ENCODE measurements at places on chromosomes 4 and X.

DNA sequence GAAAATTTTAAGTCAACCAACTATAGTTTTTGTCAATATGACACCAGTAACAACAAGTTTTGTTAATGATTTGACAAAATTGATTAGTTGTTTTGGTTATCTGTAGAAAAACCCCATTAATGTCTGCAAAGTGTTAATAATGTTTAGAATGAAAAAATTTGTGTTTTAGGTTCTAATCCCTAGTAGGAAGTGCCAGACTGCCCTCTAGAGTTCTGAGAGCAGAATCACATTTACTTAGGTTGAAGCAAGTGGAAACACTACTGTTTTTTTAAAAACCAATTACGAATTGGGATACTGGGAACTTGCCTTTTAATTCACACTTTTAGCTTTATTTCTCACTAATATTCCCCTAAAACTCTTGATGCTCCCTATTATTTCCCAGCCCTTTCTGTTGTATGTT lies 101.1 kb upstream of the CYLC1 start:
- no peak for DNase-seq
- no peak overlapping the region for H3K4me3 ChIP-seq
- H3K36me3 ChIP-seq: no peaks in the 10 kb centered on the region
- H3K4me1 ChIP-seq: no peaks in the 10 kb centered on the region

DNA sequence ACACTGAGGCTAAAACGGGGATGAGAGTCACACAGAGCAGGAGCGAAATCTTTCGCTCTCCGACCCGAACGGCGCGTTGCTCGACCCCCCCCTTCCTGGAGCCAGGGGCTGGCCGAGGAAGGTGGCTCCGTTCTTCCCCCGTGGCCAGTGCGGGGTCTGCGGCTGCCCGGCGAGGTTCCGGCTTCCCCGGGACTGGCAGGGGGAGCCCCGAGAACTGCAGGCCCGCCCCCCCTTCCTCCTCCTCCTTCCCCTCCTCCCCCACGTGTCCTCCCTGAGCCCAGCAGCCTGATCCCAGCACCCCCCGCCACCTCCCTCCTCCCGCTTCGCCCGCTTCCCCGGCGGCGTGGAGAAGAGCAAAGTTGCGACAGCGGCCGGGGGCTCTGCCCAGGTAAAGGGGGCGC lies 2.4 kb upstream of the BCORL1 start:
- no peak overlapping the region for H3K27ac ChIP-seq
- no peak overlapping the region for H3K4me3 ChIP-seq
- no peaks in the 10 kb centered on the region for H3K36me3 ChIP-seq

GRCh38 chr4:158121161-158121579 lies 51.7 kb downstream of the GASK1B start:
- no peaks in the 10 kb centered on the region for H3K4me1 ChIP-seq
- no peak overlapping the region for H3K27ac ChIP-seq
- H3K36me3 ChIP-seq: no peaks in the 10 kb centered on the region

DNA sequence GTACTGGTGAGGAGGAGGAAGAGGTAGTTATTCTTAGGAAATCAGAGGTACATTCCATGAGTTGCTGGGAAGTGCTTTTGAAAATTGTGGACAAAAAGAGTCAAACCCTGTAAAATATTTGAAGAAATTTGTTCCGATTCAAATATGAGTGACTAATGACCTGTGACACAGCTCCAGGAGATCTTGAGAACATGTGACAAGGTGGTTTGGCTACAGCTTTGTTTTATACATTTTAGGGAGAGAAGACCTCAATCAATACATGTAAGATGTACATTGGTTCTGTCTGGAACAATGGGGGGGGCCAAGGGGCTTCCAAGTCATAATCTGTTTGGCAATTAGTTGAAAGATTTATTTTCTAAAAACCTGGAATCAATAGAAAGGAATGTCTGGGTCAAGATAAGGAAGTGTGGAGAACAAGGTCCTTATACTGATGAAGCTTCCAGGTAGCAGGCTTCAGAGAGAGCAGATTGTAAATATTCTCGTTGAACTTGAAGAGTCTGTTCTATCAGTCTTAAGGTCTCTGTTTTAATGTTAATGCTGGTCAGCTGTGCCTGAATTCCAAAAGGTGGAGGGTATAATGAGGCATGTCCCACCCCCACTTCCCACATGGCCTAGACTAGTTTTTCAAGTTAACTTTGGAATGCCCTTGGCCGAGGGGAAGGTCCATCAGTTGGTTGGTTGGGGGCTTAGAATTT lies 15.5 kb upstream of the DAPP1 start:
- no peak overlapping the region for H3K4me3 ChIP-seq
- no peaks in the 10 kb centered on the region for H3K36me3 ChIP-seq
- no peaks in the 10 kb centered on the region for H3K4me1 ChIP-seq
- DNase-seq: no peak
- H3K27ac ChIP-seq: no peak overlapping the region

DNA sequence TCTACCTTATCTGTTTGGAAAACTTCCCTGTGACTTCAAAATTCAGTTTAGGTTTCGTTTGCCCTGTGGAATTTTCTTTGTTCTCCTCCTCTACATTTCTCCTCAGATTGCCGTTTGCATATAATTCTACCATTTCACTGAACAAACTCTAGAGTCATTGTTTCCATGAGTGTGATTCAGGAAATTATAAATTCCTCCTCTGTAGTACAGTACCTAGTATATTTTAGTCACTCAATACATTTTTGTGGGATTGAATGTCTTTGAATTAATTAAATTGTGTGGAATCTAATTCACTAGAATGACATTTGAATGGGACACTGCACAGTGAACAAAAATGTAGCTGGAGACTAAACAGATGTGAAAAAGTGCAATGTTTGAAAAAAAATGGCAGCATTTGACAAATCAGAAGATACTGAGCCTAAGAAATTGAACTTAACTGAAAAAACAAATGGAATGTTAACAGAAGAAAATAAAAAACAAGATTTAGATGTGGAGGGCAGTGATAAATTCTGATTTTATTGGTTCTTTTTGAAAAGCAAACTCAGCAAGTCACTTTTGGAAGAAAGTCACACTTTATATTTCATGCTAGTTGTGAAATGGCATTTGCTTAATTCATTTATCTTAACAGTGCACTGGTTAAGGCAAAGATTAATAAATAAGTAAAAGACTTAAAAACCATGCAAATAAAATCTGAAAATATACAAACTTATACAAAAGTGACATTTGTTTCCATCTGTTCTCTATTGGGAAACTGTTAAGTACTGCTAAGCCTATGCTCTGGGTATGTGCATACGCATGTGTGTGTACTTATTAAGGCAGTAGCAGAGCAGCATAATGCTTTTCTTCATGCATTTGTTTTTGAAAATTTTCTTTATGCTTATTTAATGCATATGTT lies 512.3 kb downstream of the FAT4 start:
- no peak overlapping the region for H3K27ac ChIP-seq
- H3K4me3 ChIP-seq: no peak overlapping the region
- no peak for DNase-seq

DNA sequence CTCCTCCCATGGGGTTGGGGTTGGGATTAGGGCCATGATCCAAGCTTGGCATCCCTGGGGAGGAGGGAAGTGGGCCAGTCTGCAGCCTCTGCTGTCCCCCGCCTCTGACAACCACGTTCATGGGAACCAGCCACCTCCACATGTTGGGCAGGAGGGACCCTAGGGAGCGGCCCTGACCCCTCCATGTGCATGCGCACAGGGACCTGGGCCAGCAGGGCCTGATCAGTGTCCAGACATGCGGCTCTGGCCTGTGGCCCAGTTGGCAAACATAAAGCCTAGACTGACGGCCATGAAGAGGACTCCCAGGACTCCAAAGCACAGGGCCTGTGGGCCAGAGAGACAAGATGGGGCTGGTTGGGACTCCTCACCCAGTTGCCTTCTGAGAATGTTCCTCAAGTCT lies 11.3 kb downstream of the SLC38A5 start:
- H3K4me3 ChIP-seq: no peak overlapping the region
- no peaks in the 10 kb centered on the region for H3K27me3 ChIP-seq
- H3K36me3 ChIP-seq: peaks cover 14% of the 10 kb centered on the region
- H3K4me1 ChIP-seq: peaks cover 9% of the 10 kb centered on the region

GRCh38 chrX:46620505-46620904 lies 46.9 kb downstream of the CHST7 start:
- H3K4me1 ChIP-seq: no peaks in the 10 kb centered on the region
- H3K4me3 ChIP-seq: no peak overlapping the region
- H3K27me3 ChIP-seq: no peaks in the 10 kb centered on the region

DNA sequence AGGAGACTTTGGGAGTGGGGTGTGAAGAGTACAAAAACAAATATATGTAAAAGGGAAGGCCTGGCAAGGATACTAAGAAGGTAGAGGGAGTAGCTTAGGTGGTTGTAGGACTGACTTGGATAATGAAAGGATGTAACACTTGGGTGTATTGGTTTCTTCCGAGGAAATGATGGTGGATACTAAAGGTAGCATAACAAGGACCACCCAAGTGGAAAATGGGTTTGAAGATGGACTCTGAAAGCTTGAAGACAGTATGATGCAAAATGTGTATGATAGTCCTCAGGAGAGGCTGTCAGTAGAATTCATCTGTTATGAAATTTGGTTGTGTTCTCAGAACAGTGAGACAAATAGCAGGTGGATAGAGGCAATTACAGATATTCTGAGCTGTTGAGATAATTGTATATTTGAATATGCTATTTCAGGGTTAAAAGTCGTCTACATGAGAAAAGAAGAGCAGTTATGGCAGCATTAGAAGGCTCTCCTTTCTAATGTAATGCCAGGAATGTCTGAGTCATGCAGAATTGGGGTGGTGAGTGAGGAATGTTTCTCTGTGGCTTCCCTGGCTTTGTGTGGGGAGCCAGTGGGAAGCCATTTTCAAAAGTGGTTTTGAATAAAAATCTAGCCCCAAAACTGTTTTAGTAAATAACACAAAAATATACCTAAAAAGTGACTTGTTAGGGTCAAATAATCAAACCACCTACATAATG lies 75.6 kb downstream of the FHIP1A start:
- H3K27ac ChIP-seq: peak overlapping the region; percentile 16
- H3K36me3 ChIP-seq: no peaks in the 10 kb centered on the region
- H3K4me3 ChIP-seq: no peak overlapping the region
- H3K4me1 ChIP-seq: peaks cover 19% of the 10 kb centered on the region

DNA sequence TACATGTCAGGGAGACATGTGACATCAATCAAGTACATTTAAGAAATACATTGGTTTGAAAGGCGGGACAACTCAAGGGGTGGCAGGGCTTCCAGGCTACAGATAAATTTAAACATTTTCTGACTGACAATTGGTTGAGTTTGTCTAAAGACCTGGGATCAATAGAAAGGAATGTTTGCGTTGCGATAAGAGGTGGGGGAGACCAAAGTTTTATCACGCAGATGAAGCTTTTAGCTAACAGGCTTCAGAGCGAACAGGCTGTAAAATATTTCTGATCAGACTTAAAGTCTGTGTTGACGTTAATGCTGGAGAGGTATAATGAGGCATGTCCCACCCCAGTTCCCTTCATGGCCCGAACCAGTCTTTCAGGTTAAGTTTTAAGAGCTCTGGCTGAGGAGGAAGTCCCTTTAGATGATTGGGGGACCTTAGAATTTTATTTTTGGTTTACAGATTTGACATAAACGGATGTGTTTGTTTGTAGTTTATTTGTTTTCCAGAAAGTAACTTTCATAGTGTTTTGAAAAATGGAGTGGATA lies 346.7 kb upstream of the RASGEF1B start:
- H3K4me3 ChIP-seq: no peak overlapping the region
- no peak for DNase-seq
- no peak overlapping the region for H3K27ac ChIP-seq

- no peak for DNase-seq
- no peak overlapping the region for H3K27ac ChIP-seq
- H3K36me3 ChIP-seq: no peaks in the 10 kb centered on the region
- H3K4me3 ChIP-seq: no peak overlapping the region
Observed at GRCh38 chr4:105067946-105068345, 78.7 kb upstream of the TET2 start.

DNA sequence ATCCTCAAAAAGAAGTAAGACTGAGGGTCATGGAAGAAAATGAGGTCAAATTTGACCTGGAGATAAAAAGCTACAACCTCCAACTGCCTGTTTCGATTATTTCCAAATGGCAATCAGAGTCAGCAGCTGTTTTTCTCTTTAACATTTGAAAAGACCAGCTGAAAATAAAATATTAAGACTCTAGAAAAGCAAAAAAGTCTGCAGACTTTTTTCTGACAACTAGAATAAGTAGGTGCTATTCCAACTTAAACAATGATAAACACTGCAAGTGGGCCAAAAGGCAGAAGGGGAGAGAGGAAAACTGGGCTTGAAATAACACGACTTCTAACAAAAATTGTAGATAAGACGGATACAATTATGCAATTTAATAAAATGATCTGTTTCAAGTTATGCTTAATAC lies 110.4 kb downstream of the LRBA start:
- no peaks in the 10 kb centered on the region for H3K36me3 ChIP-seq
- H3K4me1 ChIP-seq: no peaks in the 10 kb centered on the region
- H3K27ac ChIP-seq: no peak overlapping the region
- no peak for DNase-seq
- no peak overlapping the region for H3K4me3 ChIP-seq
- H3K27me3 ChIP-seq: no peaks in the 10 kb centered on the region

- H3K27ac ChIP-seq: no peak overlapping the region
- DNase-seq: no peak
- peaks cover 27% of the 10 kb centered on the region for H3K4me1 ChIP-seq
- H3K27me3 ChIP-seq: no peaks in the 10 kb centered on the region
- no peak overlapping the region for H3K4me3 ChIP-seq
Observed at GRCh38 chr4:147479786-147480185, 1.1 kb upstream of the EDNRA start.

DNA sequence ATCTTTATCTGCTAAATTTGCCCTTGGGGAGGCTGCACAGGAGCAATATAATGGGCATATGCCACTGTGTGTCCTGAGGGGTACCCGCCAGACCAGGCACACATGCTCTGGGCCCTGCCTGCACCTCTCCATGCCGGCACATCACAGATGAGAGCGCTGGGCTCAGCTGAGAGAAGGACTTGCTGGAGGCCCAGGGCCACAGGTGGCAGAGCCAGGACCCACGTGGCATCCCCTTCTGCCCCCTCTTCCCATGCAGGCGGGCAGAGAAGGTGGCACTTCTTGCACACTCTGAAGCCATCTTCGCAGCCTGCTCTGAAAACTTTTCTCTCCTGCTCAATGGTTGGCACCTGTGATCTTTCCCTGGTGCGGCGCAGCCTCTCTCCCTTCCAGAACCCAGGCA lies 20.1 kb downstream of the CPZ start:
- no peaks in the 10 kb centered on the region for H3K4me1 ChIP-seq
- DNase-seq: no peak
- no peak overlapping the region for H3K4me3 ChIP-seq
- H3K27me3 ChIP-seq: no peaks in the 10 kb centered on the region
- no peak overlapping the region for H3K27ac ChIP-seq

DNA sequence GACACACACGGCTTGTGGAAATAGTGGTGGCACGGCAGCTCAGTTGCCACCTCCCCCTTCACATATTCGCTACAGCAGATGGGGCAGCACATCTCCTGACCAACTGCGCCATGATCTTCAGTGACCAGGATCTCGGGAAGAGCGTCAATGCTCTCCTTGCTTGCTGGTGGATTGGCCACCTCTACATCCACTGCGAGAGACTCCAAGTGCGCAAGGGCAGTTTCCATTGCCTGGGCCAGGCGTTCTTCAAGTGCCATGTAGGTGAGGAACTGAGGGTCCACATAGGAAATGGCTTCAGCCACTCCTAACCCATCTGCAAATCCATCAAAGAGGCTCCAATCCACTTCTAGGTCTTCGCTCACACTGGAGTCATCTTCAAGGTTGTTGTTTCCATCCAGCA lies 3.9 kb downstream of the PJA1 start:
- H3K36me3 ChIP-seq: no peaks in the 10 kb centered on the region
- no peak overlapping the region for H3K4me3 ChIP-seq
- H3K27me3 ChIP-seq: no peaks in the 10 kb centered on the region
- H3K27ac ChIP-seq: no peak overlapping the region
- DNase-seq: no peak
- peaks cover 4% of the 10 kb centered on the region for H3K4me1 ChIP-seq

Measured in keratinocyte (primary cell).